ENCODE measurements at places on chromosomes 11 and 22.
A peak's percentile ranks its signal among the peaks of the same experiment; 100 is the strongest.

- peak; percentile 5 for DNase-seq
Measured at GRCh38 chr11:84899740-84900139, 727.4 kb downstream of the DLG2 start.

DNA sequence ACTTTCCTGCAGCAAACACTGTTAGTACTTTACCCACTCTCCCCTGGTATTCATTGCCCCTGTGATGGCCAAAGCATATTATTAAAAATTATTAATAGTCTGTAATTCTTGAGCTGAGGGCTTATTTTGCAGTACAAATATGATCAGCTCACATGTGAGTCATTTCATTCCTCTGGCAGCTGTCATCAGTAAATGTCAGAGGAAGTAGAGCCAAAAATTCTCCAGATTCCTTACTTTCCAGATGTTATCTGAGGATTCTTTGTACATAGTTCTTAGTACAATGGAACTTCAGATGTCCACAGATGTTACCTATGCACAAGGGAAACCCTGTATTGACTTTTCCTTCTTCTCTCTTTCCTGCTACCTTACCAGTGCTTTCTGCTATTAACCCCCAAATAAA is 12.5 kb downstream of the OR5B3 start:
- no peak for DNase-seq

GRCh38 chr11:7034019-7034418 is 13.7 kb downstream of the NLRP14 start:
- no peak for DNase-seq

DNA sequence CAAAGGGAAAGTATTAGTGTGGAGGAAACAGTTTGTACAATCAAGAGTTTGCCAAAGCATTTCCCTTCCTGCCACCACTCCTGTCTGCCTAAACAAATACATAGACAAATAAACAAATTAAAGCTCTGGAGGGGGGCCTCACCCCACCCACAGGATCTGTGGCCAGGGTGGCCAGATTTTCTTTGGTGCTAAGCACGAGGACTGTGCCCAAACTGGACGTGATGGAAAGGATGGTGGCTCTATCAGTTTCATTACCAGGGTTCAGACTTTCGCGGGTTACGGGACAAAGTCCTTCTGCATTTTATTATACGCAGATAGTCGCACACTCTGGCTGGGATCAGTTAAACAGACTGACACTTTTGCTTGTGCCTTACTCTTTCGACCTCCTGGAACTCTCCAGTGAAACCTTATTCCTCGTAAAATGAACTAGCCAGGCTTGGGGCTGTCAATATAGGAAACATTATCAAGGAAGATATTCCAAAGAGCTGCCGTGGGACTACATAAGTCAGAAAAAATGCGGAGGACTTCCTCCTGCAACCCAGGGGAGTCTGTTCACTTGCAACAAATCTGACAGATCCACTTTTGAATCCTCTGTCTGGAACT is 11.2 kb downstream of the BARX2 start:
- DNase-seq: no peak

GRCh38 chr22:29108137-29108536 is 35.3 kb downstream of the KREMEN1 start:
- no peak for DNase-seq

- DNase-seq: no peak
Measured at GRCh38 chr11:116960930-116961329, 123.5 kb upstream of the APOA1 start.

Measured in GM12865 (cell line).